ENCODE measurements at places on chromosomes 2 and 18.

GRCh38 chr18:6807515-6808257 is 78.2 kb downstream of the ARHGAP28 start:
- no peak for DNase-seq

- no peak for DNase-seq
These were observed 114.5 kb downstream of the LOXHD1 start for GRCh38 chr18:46542545-46542944.

- DNase-seq: no peak
These were observed 14.5 kb upstream of the MAT2A start for GRCh38 chr2:85524336-85524908.

DNA sequence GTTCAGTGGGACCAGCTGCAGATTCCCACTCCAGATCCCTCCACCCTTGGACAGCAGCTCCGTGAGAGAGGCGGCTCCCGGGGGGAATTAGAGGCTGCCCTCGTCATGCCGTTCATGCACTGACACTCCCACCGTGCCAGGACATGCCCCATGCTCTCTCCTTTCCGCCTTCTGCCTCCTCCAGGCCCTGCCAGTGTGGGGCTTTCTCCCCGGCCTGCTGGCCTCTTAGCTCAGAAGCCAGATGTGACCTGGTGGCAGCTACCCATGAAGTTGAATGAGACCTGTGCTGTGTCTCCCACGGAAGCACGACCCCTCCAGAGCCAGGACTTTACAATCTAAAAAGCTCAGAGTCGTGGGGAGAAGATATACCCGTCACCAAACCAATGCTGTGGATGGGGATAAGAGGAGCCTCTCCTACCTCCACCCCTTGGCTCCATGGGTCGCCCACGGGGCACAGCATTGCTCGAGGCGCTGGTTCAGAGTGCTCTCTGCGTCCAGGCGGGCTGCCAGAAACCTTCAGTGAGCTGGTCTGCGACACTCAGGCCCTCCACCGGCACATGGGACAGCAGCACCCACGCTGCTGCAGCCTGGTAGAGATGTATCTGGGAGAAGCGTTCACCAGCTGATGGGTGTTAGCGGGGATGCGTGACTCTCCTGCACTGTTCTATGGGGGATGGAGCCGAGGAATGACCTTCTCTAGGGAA is 111.0 kb upstream of the GPC1 start:
- DNase-seq: no peak

- DNase-seq: no peak
These were observed 107.3 kb downstream of the CABYR start for GRCh38 chr18:24246143-24246542.

GRCh38 chr18:34746614-34747013 is 36.5 kb downstream of the DTNA start:
- no peak for DNase-seq
